ENCODE measurements at places on chromosomes 11 and 22.

DNA sequence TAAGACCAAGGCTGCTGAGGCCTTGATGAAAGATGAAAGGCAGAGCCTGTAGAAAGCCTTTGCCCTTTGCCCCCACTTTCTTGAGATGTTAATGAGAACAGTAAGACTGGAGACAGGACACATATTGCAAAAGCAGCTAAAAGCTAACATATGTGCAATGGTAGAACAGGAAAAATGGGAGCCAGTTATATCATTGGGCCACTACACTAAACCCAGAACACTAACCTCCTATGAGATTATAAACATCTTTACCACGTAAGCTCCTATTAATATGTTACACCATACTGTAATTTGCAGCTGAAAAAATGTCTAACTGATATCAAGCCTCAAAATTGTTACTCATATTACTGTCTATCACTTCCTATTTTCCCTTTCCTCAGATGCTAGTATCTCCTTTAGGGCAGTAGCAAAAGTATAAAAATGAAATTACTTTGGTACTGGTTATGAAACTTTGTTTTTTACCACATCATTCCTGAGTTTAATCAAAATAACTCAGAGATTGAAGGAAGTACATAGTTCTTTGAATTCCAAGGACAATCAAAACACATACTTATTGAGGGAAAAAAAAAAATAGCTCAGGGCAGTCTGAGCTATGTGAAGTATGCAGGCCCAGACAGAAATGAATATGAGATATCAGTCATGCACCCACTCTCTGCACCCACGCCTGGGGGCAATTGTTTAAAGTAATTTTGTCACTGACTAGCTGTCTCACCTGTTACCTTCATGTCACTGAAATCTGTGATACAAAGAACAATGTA lies 9.1 kb downstream of the HPS5 start:
- DNase-seq, result no peak

DNA sequence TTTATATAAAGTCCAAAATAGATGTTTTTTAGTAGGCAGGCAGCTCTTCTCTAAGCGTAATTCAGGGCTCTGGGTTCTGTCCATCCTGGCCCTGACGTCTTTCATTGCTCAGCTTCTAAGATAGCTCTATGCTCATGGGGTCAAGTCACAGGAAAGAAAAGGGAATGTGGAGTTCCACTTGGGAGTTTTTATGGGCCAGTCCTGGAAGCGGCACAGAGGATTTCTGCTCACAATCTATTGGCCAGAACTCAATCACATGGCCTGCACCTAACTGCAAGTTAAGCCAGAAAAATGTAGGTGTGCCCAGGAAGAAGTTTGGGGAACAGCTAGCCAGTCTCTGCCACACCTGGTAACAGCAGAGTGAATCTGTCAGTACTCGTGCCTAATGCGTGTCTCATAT lies 7.4 kb upstream of the ZBTB16 start:
- DNase-seq, result no peak

- no peak for DNase-seq
Measured at GRCh38 chr11:35112846-35113105, 26.2 kb upstream of the CD44 start.

DNA sequence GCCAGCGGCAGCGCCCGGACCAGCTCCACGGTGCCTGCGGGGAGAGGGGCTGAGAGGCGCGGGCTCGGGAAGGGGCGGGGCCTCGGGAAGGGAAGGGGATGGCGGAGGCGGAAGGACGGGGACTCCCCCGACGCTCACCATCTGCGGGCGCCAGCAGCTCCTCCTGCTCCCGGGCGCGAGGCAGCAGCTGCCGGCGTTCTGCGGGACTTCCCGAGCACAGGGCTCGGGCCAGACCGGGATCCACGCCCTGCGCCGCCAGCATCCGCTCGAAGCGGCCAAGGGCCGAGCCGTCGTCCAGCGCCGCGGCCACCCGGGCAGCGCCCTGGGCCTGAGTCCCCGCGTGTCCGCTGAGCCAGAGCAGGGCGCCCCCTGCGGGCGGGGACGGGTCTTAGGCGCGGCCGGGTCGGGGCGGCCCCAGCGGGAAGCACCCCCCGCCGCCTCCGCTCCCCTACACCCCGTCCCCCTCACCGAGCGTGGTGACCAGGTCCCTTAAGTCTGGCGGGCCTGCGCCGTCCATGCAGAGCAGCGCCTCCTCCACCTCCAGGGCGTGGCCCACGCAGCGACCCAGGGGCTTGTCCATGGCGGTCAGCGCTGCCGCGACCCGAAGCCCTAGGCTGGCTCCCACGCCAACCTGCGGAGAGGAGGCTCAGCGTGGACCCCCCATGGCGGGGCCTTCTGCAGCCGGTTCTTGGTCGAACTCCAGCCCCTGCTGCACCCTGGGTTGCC lies 873 bp upstream of the SCO2 start:
- peak; percentile 50 for DNase-seq

DNA sequence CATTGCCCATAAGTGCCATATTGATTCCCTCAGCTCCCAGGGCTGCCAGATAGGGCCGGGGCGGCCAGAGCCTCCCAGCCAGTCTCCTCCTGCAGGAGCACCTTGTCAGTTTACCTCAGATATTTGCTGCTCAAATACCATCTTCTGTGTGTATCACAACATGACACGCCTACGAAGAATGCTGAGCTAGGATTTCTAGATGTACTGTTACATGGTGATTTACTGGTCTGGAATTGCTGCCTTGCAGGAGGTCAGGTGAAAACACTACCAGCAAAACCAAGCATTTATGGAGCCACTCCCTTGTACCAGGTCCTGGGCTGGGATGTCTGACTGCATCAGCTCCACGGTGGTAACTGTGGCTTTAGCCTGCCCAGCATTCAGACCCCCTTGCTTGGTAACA lies 11.8 kb downstream of the MICAL3 start:
- DNase-seq, result no peak

DNA sequence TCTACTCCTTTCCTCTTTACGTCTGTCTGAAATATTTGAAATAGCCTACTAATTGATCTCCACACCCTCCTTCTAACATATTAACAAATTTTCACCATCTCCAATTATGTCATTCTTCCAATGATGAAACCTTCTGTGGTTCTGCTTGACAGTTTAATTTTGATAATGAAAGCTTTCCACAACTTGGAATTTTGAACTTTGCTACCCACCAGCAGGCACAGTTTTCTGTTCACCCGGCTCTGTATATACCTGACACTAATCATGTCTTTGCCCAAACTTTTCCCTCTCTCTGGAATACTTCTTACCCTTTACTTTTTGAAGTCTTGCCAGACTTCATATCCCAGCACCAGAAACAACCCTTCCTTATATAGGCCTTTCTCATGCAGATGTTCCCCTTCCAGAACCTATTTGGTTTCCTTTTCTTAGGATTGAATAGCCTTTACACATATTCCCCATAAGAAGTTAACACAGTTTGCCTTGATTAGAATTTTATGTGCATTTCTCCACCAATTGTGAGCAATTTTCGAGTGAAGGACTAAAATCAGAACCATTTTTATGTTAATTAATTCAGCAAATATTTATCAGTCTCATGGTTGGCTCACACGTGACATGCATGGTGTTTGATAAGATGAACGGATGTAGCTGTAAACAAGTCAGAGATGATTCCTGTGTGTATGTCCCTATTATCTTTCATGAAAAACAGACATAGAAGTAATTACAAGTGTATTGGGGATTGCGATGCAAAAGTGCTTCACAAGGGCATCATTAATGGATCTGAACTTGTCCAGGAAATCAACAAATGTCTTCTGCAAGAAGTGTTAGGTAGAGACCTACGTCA lies 173.4 kb downstream of the ARHGAP42 start:
- no peak for DNase-seq

DNA sequence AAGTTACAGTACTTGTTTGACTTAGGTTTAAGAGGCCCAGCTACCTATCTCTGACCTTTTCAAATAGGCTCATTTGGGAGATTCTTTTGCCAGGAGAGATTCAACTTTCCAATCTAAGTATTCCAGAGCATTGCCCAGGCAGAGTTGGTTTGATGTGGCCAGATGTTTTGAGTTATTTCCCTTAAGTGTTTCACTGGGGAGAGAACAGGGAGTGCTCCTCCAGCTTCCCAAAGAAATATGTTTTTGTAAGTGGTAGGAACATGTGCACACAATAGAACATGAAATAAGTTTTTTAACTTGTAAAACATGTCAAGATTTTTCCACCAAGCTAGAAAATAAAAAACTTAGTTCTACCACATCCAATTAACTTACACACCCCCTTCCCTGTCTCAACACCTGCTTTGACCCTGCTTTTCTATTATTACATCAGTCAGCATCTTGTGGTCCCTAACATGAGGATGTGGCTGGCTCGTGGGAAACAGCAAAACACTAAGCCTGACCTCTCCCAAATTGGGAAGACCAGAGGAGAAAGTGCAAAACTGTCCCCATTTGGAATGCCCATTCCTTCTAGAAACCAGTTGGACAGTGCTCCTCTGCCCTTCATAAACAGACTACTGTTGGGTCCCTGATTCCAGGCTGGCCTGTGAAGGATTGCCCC lies 70.4 kb upstream of the RASSF10 start:
- no peak for DNase-seq

DNA sequence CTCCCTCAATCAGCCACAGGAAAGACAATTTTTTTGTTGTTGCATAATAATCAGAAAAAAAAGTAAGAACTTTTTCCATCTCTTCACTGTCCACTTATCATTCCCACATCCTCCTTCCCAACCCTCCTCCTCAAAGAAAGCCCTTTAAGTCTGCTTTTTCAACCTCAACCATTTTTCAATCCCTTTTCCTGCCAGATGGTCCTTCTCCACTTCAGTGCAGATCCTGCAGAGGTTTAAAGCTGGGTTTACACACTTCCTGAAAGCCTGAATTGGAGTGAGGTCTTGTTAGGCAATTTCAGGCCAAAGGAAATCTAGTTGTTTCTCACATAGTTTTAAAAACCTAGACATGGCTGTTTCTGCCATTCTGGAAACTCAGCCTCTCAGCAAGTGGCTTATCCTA lies 78.3 kb downstream of the RPL27A start:
- DNase-seq, result no peak

- no peak for DNase-seq
Measured at GRCh38 chr22:26545827-26546226, 33.6 kb upstream of the TFIP11 start.

- DNase-seq, result no peak
Measured at GRCh38 chr11:37038911-37039310, 440.9 kb upstream of the RAG2 start.

- DNase-seq, result no peak
Measured at GRCh38 chr11:119832202-119832935, 103.4 kb upstream of the NECTIN1 start.

- no peak for DNase-seq
Measured at GRCh38 chr22:20388200-20388599, 5.8 kb upstream of the ZNF74 start.

- DNase-seq, result no peak
Measured at GRCh38 chr22:48853627-48854240, 973.9 kb downstream of the BRD1 start.

GRCh38 chr11:115522302-115522701 lies 18.1 kb upstream of the CADM1 start:
- no peak for DNase-seq

GRCh38 chr11:77026221-77026620 lies 8.0 kb upstream of the B3GNT6 start:
- no peak for DNase-seq

DNA sequence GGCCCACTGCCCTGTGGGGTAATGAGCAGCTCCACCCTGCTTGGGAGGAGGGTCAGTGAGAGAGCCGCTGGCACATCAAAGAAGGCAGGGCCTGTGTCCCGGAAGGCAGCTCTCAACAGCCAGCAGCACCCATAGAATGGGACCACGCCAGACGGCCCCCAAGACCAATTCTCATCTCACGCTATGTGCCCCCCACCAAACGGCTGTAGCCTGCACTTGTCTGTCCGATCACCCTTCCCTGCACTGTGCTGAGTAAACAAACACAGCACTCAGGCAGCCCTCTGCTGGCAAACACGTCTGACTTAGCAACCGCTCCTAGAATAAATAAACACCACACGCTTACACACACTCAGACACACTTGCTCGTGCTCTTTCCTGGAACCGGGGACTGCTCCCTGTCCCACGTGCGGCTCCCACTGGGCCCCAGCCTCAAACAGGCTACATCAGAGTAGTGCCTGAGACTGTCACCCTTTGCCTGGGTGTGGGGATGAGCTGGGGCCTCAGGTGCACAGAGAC lies 53.2 kb upstream of the CDON start:
- DNase-seq, result no peak

DNA sequence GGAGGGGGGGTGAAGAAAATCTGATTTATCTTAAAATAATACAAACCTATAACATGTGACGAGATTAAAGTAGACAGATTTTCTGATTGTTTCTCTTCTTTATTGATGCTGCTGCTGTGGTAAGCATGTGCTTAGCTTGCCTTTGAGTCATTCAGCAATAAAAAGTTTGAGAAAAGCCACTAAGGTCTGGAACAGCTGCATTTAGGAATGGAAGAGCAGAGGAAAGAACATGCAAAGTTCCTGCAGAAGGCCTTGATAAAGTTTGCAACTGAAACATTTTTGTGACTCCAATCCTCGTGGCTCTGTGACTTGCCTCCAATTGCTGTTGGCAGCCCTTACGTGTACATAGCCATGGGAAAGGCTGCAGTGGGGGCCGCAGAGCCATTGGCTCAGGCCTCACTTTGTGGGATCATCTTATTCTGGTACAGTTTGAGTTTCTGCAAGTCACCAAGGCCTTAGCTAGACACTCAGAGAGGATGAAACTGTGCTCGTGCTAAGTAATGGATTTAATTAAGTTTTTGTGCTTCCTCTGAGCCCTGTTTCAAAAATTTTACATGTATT lies 370.2 kb downstream of the AASDHPPT start:
- no peak for DNase-seq

DNA sequence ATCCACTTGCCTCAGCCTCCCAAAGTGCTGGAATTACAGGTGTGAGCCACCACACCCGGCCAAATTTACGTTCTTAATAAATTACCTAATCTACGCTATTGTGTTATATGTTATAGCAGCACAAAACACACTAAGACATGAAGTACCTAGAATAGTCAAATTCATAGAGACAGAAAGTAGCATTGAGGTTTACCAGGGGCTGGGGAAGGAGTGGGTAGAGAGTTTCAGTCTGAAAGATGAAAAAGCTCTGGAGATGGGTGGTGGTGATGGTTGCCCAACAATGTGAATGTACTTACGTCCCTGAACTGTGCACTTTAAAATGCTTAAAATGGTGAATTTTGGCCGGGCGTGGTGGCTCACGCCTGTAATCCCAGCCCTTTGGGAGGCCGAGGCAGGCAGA lies 65.7 kb upstream of the NUP50 start:
- DNase-seq, result no peak

DNA sequence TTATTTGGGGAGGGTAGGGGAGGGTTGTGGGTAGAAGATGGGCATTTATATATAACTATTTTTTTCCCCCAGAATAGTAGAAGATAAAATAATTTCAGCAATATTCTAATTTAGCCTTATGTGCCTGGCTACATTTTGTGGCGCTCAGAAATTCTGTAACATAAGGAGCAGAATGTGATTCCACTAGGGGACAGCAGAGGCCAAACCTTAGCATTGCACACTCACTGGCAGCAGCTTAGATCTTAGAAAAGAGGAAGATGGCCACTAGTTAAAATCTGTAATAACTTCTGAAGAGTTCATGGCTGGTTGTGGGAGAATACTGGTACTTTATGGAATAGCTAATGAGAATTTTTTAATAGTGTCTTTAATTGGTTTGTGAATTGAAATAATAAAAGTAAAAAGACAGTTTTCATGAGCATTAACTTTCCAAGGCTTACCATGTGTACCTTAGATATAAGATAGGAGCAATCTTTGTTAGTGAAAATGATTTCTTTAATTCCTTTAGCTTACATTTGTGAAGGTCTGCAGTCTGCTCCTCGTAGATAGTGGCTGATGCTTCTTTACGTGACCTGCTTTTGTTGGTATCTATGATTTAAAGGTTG lies 33.1 kb downstream of the DDX10 start:
- peak; percentile 6 for DNase-seq

- DNase-seq, result no peak
Measured at GRCh38 chr11:23359297-23359696, 499.0 kb upstream of the CCDC179 start.

Data from stimulated activated CD8-positive, alpha-beta memory T cell treated with anti-CD3 and anti-CD28 coated beads, Interleukin-4, amount 100 ng/mL, for 1 hour (primary cell).